ENCODE measurements at places on chromosomes 1 and 21. TPM values are rescaled to one million over a fixed set of nuclear protein-coding genes. Genes with fewer than 3 reads are reported as not detected.

DNA sequence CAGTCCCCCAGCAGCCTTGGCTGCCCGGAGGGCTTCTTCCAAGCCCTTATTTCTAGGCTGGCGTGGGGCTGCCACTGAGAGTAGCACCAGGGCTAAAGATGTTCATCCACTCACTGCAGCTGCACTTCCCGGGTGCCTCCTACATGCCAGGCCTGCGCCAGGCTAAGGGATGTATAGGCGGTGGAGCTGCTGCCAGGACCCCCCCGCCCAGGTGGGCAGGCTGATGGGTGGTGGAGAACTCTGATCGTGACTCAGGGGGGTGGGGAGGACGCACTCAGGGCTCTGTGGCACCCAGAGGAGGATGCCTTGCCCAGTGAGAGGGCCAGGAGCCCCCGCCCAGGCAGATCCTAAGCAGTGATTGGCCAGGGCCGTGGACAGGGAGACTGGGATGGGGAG lies 34.1 kb downstream of the CFAP74 start:
- no peak for DNase-seq

- DNase-seq, result no peak
Measured at GRCh38 chr1:234912548-234913277, 215.9 kb downstream of the TOMM20 start.

GRCh38 chr1:78676347-78676982 lies 26.8 kb downstream of the IFI44 start:
- DNase-seq, result peak; percentile 76

- no peak for DNase-seq
Measured at GRCh38 chr1:17109892-17110554, 9.2 kb downstream of the PADI2 start.

DNA sequence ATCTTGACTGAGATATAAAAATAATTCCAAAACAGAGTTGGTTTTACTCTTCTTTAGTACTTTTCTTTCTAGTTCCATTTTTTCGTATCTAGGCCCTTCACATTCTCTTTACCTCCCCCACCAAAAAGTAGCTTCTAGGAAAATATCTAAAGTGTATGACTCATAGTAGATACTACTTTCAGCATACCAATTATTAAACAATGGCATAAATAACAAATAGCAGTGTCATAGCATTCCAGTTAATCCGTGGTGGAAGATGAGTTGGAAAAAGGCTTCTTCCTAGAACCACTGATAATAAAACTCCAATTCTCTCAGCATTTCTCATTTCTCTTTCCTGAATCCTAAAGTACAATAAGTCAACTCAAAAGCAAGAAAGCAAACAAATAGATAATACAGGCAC lies 859.0 kb upstream of the B3GALT2 start:
- no peak for DNase-seq

- DNase-seq, result peak; percentile 78
Measured at GRCh38 chr1:27122652-27123051, 32.3 kb downstream of the SLC9A1 start.

DNA sequence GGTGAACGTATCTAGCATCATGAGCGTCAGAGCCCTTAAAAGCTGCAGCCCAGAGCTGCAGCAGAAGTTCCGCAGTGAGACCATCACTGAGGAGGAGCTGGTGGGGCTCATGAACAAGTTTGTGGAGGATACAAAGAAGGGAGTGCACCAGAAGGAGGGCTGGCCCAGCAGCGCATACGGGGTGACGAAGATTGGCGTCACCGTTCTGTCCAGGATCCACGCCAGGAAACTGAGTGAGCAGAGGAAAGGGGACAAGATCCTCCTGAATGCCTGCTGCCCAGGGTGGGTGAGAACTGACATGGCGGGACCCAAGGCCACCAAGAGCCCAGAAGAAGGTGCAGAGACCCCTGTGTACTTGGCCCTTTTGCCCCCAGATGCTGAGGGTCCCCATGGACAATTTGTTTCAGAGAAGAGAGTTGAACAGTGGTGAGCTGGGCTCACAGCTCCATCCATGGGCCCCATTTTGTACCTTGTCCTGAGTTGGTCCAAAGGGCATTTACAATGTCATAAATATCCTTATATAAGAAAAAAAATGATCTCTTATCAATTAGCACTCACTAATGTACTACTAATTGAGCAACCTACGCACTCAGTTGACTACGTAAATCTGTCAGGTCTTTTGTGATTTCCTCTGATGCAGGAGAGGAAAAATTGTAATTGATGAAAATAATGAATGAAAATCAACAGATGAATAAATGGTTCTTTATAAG lies 2.8 kb downstream of the CBR1 start:
- no peak for DNase-seq

- no peak for DNase-seq
Measured at GRCh38 chr1:88191917-88192316, 492.2 kb upstream of the PKN2 start.

DNA sequence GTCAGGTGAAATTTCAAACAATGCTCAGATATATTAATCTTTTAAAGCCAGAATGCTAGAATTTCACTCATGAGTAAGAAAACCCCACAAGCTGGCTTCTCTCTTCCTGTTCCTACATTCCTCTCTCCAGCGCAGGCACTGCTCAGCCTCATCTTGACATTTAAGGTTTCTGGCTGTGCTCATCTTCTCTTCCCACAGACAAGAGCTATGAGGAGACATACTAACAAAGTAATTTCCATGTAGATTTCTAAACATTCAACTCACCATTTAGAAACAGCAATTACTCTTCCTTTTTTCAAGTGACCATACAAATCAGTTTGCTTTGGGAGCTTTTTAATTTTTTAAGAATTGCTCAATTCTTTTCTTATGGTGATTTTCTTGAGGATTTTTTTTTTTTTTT lies 7.8 kb upstream of the LRRC8D start:
- peak; percentile 72 for DNase-seq

GRCh38 chr1:115426231-115426771 lies 88.3 kb upstream of the NGF start:
- DNase-seq, result peak; percentile 92

GRCh38 chr1:240806200-240806745 lies 194.3 kb upstream of the GREM2 start:
- peak; percentile 51 for DNase-seq

- peak; percentile 20 for DNase-seq
Measured at GRCh38 chr1:63955370-63956145, 181.7 kb downstream of the ROR1 start.

DNA sequence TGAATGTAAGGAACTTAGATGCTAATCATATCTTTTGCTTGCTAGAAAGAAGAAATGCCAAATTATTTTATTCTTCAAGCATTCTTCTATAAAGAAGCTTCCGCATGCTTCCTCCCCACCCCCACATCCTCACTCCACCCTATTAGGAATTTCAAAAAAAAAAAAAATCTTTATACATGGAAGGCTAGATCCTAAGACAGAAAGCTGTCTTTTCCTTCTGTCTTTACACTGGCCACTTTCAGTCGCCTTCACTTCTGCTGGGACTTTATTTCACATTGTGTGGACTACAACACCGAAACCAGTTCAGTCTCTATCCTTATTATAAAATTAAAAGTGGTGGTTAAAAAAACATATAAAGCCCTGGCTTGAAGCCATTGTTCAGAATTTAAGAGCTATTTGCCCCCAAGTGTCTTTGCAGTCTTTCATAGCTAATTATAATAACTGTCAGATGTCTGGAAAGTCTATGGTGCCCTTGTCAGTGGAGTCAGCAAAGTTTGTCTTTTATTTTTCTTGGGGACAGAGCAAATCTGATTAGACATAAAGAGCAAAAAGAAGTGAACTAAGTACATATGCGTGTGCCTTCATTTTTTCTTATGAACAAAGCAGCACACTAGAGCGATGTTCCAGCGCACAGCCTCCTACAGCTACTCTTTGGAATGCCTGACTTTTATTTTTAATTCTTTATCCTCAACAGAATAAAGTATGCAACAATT lies 297.7 kb downstream of the PTPRC start:
- DNase-seq, result peak; percentile 68

DNA sequence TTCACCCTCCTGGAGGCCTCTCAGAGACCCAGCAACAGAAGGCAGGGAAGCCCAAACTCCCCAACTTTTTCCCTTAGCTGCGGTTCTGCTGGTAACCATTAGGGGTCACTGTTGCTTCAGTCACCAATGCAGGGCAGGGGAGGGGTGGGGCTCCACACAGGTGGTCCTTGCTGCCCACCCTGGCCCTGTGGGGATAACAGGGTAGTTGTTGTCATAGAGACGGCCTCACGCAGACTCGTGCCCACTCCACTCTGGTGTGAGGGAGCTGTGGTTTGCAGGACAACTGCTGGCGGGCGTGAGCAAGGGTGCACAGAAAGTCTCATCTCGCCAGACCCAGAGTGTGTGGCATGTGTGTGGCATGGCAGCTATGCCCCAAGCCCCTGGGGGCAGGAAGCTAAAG lies 19.9 kb downstream of the INSRR start:
- peak; percentile 34 for DNase-seq

- no peak for DNase-seq
Measured at GRCh38 chr1:43366179-43366578, 1.6 kb downstream of the ELOVL1 start.

GRCh38 chr1:227124473-227124872 lies 184.4 kb downstream of the COQ8A start:
- DNase-seq, result peak; percentile 3

GRCh38 chr1:30525631-30525970 lies 197.8 kb downstream of the MATN1 start:
- no peak for DNase-seq

GRCh38 chr21:29293495-29293894 lies 5.2 kb upstream of the BACH1 start:
- no peak for DNase-seq

- no peak for DNase-seq
Measured at GRCh38 chr1:64051796-64052195, 151.6 kb upstream of the UBE2U start.

DNA sequence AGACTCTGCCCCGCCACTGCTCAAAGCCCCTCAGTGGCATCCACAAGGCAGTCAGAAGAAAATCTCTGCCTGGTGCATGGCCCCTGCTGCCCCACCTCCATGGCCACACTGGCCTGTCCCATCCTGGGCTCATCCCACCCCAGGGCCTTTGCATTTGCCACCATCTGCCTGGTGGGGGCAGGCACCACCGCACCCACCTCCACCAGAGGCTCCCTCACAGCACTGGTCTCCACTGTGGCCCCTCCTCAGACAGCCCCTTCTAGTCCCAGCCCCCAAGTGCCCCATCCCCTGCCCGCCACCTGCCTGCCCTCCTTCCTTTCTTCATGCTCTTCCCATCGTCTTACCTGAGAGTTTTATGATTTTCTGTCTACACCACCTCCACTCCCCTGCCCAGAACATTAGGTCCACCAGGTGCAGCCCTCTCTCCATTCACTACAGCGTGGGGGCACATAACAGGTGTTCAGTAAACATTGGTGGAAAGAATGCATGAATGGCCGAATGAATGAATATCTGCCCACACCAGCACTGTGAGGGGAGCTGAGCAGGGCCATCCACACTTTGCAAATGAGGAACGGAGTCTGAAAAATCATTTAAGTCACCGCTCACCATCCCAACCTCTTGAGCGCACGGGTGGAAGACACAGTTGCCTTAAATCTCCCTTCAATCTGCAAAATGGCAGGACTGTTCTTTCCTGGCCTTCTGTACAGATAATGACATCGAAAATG lies 2.1 kb downstream of the PRDM15 start:
- no peak for DNase-seq

DNA sequence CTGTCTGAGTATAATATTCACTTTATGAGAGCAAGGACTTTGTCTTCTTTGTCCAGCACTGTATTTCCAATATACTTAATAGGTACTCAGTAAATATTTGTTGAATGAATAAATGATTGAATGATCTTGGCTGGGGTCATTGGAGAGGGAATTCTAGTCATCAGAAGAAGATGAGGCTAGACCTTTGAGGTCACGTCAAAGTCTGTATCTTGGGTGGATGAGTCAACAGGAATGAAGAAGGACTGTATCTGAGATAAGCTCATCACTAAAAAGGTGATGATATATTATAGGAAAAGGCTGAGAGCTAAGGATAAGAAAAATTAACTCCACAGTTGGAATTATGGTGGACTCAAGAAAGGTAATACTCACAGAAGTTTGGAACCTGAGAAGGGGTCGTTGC lies 125.1 kb upstream of the MAGI3 start:
- no peak for DNase-seq

DNA sequence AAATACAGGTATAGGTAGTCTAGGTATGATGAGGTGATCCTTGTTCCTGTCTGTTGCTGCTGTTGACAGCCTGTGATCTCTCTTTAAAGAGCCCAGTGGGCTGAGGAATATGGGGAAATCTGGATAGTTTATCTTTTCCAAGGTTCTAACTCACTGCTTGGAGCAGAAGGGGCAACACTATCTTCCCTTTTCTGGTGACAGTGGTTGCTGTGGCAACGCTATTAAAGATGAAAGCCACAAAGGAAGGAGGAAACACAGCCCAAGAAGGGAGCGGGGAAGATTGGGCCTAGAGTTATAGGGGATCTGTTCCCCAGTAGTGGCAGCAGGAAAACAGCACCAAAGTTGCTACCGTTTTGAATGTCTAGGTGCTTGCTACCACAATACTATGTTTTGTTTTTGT lies 8.8 kb downstream of the PCP4L1 start:
- no peak for DNase-seq

DNA sequence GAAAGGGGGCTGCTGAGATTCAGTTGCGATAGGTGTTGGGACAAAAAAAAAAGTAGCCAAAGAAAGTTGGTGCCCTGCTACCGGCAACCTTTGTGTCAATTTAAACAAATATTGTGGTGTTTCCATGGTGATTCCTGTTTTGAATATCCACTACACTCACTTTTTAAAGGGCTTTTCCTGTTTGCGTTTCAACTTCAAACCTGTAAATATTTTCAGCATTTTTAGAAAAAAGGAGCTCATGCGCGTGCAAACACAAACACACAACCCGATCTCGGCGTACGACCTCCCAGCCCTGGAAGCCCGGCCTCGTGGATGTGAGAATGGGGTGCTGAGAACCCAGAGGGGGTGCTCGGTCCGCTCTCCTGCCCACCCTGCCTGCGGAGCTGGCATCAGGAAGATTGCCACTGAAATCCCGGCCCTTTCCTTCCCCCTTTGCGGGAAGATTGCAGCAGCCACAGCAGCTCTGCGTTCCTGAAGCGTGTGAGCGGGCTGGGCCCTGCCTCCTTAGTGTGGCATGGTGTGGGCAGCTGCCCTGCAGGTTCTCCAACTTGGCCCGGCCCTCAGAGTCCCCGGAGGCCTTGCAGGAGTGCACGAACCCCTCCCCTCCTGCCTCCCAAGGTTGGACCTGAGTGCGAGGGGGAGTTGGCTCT lies 34.8 kb downstream of the CASZ1 start:
- peak; percentile 8 for DNase-seq

Gene GPR37L1
- not detected for total RNA-seq

Gene RNU1-2
- not detected for total RNA-seq

Gene TTC39A
- not detected for total RNA-seq

Gene ARTN
- total RNA-seq, result 0.11 TPM

Gene RPTN
- total RNA-seq, result not detected

Gene VWA5B1
- not detected for total RNA-seq

Gene GSTM5
- 2.4 TPM for total RNA-seq

All from GM23248 (cell line).